Psoas muscle (tissue), 8 donors: ENCODE measurements at places on chromosomes 7 and 10. TPM values are rescaled to one million over a fixed set of nuclear protein-coding genes. Genes with fewer than 3 reads are reported as not detected.

Gene UCN3
- not detected for total RNA-seq

Gene A1CF
- total RNA-seq = not detected

Gene AHR
- total RNA-seq = 8.9 TPM

Gene NACAD
- total RNA-seq = 1.3 TPM

Gene CCDC3
- total RNA-seq = 4.7 TPM

Gene SHH
- total RNA-seq = not detected

Gene KAT6B
- 18.8 TPM for total RNA-seq

Gene SMO
- 1.4 TPM for total RNA-seq

Gene GRID2IP
- total RNA-seq = not detected

Gene NRBF2
- total RNA-seq = 85.3 TPM

Gene ADAM12
- 3.3 TPM for total RNA-seq

Gene FANK1
- total RNA-seq = 0.49 TPM

Gene SUPV3L1
- total RNA-seq = 39.0 TPM

Gene NRP1
- 37.1 TPM for total RNA-seq

Gene ZCCHC24
- 43.0 TPM for total RNA-seq

Gene HOXA1
- total RNA-seq = 0.17 TPM

Gene SPDYE8
- not detected for total RNA-seq

Gene ZNF117
- total RNA-seq = 1.7 TPM

Gene SPDYE16
- total RNA-seq = not detected

Gene CCDC172
- total RNA-seq = not detected

Gene CDK6
- total RNA-seq = 3.2 TPM

Gene LIPJ
- 0.30 TPM for total RNA-seq

Gene FAM25G
- total RNA-seq = not detected

Gene CHST3
- 16.2 TPM for total RNA-seq

Gene CALHM3
- total RNA-seq = not detected

Gene KIAA1549
- total RNA-seq = 4.4 TPM

Gene LRRD1
- total RNA-seq = not detected

Gene MOGAT3
- not detected for total RNA-seq

Gene AEBP1
- 6.9 TPM for total RNA-seq

Gene TAF5
- 3.8 TPM for total RNA-seq

Gene SUN3
- 0.54 TPM for total RNA-seq

Gene LIPF
- total RNA-seq = not detected

Gene PPP2R2D
- 41.0 TPM for total RNA-seq

Gene SNX10
- 0.97 TPM for total RNA-seq

Gene GCK
- total RNA-seq = not detected

Gene INA
- total RNA-seq = not detected
